ENCODE measurements at places on chromosomes 13 and 19. TPM values are rescaled to one million over a fixed set of nuclear protein-coding genes. Genes with fewer than 3 reads are reported as not detected.

The PRR19 gene
- 0.61 TPM for total RNA-seq

The LGALS4 gene
- total RNA-seq = 8.4 TPM

GRCh38 chr13:49679246-49679645 is 12.0 kb downstream of the EBPL start:
- no peak for DNase-seq

GRCh38 chr13:78650717-78651083 is 8.3 kb downstream of the OBI1 start:
- DNase-seq = no peak

GRCh38 chr13:77219401-77219800 is 107.5 kb downstream of the MYCBP2 start:
- DNase-seq = no peak

- peak; percentile 87 for DNase-seq
Measured at GRCh38 chr19:5851302-5851701, at the start of gene FUT3. Gene FUT3 (minus strand): TSS chr19:5851449.

- DNase-seq = no peak
Measured at GRCh38 chr19:3348042-3348441, 18.3 kb upstream of the NFIC start.

DNA sequence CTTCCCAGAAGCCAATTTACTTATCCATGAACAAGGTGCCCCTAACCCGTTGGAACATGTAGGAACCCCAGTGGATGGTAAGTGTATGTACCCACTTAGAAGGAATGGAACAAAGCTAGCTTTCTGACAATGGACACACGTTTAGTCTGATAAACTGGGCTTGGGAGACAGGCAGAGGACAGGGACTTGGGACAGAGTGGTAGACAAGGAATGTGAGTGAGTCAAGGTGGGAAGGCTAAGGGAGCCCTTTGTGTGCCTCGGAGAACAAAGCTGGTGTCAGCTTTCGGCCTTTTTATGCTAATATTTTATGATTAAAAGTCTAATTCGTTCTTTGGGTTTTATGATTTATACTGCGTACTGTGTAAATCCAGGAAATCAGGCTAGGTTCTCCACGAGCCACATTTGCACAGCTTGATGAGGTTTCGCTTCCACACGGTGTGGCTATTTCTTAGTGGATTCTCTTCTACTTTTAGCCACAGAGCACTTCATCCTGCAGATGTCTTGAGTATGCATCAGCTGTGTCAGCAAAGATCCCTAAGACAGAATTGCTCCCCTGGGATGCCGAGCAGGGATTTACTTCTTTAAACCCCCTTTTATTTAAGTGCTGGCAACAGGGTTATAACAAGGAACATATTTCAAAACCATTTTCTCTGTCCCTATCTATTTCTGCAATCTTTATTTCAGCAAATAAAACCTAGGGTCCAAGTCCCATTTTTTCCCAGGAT is 258.5 kb downstream of the DLEU7 start:
- no peak for DNase-seq

- DNase-seq = peak; percentile 84
Measured at GRCh38 chr19:913080-913748, at the start of gene R3HDM4. Gene R3HDM4 (minus strand): TSS chr19:913219. CDS start chr19:913157, 62 bp downstream.

DNA sequence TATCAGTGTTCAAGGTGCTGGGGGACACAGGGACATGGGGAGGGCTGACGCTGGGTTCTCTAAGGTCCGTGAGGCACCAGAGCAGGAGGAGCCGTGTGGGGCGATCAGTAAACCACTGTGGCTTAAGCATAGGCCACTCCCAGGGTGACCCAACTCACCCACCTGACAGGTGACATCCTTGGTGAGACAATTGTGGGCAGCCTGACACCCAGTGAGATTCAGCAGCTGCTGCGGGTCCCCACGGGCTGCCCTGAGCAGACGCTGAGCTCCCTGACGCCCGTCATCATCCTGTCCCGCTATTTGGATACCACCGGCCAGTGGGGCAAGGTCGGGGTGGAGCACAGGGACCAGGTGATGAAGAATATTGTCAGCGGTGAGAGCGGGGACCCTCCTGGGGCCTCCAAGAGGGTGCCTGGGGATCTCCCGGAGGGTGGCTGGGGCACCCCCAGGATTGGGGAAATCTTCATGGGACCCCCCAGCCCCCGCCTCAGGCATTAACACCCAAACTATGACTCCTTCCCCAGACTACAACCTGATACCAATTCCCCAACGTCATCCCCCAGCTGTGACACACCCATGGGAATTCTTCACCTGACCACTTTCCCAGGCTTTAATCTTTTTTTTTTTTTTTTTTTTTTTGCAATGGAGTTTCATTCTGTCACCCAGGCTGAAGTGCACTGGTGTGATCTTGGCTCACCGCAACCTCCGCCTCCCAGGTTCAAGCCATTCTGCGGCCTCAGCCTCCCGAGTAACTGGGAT is 33.3 kb upstream of the SHFL start:
- no peak for DNase-seq

DNA sequence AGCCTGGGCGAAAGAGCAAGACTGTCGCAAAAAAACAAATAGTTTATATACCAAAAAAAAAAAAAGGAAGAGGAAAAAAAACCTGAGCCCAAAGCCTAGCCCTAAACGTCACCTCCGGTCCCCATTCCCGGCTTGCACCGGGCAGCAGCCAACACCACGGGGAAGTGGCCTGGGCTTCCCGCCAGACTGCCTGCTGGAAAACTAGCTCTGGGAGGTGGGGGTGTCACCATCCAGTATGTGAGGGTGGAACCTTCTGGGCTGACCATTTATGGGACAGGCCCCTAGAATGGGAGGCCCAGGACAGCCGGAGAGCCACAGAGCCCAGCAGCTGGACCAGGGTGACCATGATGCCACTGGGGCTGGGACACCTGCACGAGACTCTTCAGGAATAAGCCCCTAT is 37.3 kb downstream of the IL12RB1 start:
- peak; percentile 68 for DNase-seq

The C19orf85 gene
- not detected for total RNA-seq

DNA sequence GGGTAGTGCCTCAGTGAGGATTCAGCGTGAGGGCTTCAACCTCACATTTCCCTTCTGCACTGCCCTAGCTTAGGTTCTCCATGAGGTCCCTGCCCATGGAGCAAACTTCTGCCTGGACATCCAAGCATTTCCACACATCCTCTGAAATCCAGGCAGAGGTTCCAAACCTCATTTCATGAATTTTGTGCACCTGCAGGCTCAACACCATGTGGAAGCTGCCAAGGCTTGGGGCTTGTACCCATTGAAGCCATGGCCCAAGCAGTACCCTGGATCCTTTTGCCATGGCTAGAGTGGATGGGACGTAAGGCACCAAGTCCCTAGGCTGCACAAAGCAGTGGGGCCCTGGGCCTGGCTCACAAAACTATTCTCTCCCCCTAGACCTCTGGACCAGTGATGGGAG is 877.1 kb upstream of the KLHL1 start:
- DNase-seq = no peak

- DNase-seq = peak; percentile 54
Measured at GRCh38 chr13:51785712-51786424, 18.1 kb downstream of the DHRS12 start.

The FUT2 gene
- total RNA-seq = 1.9 TPM

GRCh38 chr19:48258350-48258749 is 2.6 kb upstream of the CARD8 start:
- no peak for DNase-seq

- DNase-seq = no peak
Measured at GRCh38 chr13:50344717-50345116, 329.5 kb downstream of the KCNRG start.

- DNase-seq = no peak
Measured at GRCh38 chr13:110415669-110416068, 108.6 kb downstream of the COL4A2 start.
